ENCODE measurements at places on chromosomes 7 and 10.
A peak's percentile ranks its signal among the peaks of the same experiment; 100 is the strongest.

- DNase-seq = no peak
Measured at GRCh38 chr10:56012101-56012500, 349.0 kb downstream of the ZWINT start.

GRCh38 chr10:104297697-104298660 lies 29.0 kb downstream of the GSTO2 start:
- peak; percentile 84 for DNase-seq

- no peak for DNase-seq
Measured at GRCh38 chr7:126398285-126398684, 854.5 kb downstream of the GRM8 start.

DNA sequence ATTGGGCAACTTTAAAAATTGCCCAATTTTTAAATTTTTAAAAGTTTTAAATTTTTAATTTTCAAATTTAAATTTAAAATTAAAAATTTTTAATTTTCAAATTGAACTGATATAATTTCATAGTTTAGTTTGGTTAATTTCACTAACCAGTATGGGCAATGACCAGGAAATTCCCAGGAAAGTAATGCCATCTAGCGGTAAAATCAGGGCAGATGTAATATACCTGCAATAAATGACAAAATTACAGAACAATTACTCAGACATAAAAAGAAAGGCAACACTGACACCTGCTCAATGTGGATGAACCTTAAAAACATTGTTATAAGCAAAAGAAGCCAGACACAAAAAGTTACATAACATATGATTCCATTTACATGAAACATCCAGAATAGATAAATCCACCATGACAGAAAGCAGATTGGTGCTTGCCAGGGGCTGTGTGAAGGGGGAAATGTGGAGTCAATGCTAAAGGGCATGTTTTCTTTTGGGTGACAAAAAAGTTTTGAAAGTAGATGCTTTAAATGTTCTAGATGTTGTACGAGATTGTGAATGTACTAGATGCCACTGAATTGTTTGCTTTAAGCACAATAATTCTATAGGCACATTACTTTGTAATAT lies 28.6 kb upstream of the SLC16A12 start:
- DNase-seq = peak; percentile 41

GRCh38 chr7:14233868-14234369 lies 244.5 kb upstream of the ETV1 start:
- DNase-seq = no peak

- DNase-seq = no peak
Measured at GRCh38 chr7:88357781-88358525, 51.3 kb upstream of the STEAP4 start.

DNA sequence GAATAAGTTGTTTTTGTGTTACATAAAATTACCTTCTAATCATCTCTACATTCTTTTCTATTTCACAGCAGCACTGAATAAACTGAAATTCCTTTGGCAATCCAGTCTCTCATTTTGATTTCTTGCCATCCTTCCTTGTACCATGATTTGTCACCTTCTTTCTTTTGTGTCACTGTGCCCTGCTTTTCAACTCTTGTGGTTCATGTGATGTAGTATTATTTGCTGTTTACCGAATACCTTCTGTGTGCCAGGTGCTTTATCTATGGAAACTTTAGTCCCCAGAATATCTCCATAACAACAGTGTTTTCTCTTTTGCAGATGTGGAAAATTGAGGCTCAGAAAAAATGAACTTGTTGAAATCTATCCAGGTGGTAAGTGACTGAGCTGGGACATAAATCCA lies 220.3 kb downstream of the STK31 start:
- no peak for DNase-seq

DNA sequence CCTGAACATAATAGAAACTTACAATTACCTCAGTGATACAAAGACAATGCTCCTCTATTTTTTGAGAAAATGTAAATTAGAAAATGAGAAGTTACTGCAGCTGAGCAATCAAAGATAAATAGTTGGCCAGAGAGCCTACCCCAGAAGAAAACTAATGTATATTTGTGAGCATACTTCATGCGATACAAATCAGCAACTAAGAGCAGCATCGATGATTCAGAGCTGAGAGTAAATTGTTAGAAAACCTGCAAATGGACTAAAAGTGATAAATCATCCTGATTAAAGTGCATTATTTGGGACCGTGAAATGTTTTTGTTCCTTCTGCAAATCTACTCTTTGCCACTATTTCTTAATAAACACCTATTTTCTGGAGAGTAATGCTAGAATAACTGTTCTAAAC lies 285.7 kb downstream of the PPP1R3A start:
- no peak for DNase-seq

- no peak for DNase-seq
Measured at GRCh38 chr10:68526634-68527307, 552 bp downstream of the SLC25A16 start.

DNA sequence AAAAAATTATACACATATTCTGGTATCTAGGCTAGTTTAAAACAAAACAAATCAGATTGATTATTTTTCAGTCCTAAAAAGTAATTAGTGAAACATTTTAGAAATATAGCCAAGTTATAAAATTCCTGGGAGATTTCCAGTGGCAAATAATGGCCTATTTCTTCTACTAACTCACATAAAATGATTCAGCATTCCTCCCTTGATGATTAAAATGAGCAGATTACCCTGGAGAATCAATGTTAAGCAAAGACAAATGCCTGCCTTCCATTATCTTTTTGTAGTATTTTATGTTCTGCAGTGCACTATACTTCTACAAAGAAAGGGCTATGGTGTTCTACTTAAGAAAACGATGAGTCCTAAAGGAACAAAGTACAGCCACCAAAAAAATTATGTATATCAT lies 53.6 kb downstream of the PARD3 start:
- no peak for DNase-seq

DNA sequence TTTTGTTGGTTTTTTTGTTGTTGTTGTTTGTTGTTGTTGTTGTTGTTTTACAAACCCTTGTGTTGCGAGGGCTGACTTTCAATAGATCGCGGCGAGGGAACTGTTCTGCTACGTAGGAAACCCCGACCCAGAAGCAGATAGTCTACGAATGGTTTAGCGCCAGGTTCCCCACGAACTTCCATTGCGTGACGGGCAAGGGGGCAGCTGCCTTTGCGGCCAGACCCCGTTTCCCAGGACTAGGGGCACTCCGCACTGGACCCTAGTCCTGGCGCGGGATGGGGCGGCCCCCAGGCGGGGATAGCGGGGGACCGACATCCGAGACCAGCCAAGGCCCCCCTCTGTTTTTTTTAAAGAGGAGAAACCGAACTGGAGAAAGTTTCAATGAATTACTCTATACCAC lies 119.6 kb downstream of the LRRTM3 start:
- DNase-seq = no peak

DNA sequence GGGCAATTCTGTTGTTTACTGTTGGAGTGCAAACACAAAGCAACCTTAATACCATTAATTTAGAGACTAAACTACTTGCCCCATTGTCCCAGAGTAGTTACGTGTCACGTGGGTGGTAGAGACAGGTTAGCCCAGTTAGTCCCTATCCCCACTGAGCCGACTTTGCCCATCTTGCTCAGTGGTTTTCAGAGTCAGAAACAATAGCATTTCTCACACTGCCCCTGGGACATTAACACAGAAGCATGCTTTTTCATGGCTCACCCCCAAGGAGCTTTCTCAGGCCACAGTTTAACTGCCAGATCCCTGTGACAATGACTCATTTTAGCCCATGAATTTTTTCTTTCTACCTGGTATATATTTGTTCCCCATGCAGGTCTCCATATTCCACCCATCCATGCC lies 271.0 kb downstream of the POU6F2 start:
- DNase-seq = no peak

GRCh38 chr7:151599401-151600227 lies 79.9 kb upstream of the RHEB start:
- DNase-seq = no peak

GRCh38 chr10:96133135-96133534 lies 3.0 kb downstream of the ZNF518A start:
- DNase-seq = no peak

- DNase-seq = no peak
Measured at GRCh38 chr10:88515235-88515634, 67.9 kb downstream of the RNLS start.

Data from HEK293T (cell line).